ENCODE measurements at places on chromosomes 6 and 20.
A peak's percentile ranks its signal among the peaks of the same experiment; 100 is the strongest.

DNA sequence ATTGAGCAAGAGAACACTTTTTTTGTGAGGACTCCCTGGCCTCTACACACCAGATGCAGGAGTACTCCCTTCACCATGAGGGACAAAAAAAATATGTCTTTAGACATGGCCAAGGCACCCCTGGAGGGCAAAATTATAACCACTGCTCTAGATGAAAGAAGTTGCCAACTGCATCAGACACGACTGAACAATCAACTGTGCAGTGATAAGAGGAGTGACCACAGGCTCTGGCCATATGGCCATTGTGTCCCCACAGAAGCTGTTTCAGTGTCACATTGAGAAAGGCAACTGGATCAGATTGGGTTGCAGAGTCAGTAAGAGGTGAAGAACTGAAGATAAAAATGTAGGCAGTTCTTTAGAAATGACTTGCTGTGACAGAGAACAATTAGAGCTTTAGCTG lies 85.7 kb downstream of the C6orf118 start:
- no peak for ATAC-seq

- no peak for ATAC-seq
Measured at GRCh38 chr6:111713236-111713635, 107.6 kb upstream of the TRAF3IP2 start.

DNA sequence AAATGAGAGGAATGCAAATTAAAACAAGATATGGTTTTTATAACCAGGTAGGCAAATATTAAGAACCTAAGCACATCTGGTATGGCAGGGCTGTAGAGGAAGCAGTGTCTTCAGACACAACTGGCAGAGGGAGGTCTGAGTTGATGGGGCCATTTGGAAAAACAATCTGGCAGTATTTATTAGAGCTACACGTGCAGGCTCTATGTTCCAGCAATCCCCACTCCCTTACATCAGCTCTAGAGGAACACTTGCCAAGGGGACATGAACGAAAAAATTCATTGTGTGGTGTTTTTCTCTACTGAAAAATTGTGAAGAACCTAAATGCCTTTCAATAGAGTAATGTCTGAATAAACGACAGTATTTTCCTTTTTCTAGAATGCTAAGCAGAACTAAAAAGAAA lies 111.6 kb upstream of the EDN1 start:
- ATAC-seq = no peak

- ATAC-seq = no peak
Measured at GRCh38 chr20:35839904-35840303, 68.1 kb downstream of the PHF20 start.

DNA sequence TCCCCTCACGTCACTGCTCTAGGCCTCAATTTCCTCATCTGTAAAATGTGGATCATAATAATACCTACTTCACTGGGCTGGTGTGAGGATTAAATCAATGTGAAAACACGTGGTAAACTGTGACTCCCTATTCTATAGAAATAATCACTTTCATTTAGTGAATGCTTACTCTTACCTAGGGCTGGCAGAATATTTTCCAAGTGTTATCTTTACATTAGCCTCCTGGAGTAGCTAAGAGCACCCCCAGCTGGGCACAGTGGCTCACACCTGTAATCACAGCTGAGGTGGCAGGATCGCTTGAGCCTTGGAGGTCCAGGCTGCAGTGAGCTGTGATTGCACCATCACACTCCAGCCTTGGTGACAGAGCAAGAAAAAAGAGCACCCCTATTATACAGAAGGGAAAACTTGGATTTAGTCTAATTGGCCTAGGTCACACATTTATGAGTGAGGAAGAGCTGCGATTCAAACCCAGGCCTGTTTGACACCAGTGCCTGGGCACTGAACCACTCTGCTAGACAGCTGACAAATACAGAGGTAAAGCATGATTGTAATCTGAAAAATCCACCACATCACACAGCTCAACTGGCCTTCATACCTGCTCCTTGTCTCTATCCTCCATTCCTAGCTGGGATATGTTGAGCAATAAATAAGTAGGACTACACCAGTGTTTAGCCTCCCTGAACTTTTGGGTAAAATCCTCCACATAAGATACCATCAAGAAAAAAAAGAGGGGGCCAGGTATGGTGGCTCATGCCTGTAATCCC lies 1.4 kb upstream of the SNTA1 start:
- no peak for ATAC-seq

- ATAC-seq = no peak
Measured at GRCh38 chr6:169830876-169831275, 79.5 kb downstream of the ERMARD start.

- no peak for ATAC-seq
Measured at GRCh38 chr6:18329776-18330175, 57.4 kb upstream of the RNF144B start.

DNA sequence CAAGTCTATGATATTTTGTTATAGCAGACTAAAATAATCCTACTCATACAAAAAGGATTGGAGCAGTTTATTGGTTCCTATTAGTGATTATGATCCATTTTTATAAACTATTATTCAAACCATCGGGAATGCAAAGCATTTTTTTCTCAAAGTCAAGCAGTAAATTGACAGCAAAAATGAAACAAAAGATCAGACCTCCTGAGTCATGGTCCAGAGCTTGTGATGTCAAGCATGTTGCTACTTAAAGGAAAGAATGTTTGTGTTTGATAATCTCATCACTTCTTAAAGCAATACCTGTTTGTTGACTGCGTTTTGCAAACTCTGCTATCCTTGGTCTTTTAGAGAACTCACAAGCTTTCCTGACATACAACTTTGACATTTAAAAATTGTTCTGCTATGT lies 204.4 kb downstream of the SAMD5 start:
- no peak for ATAC-seq

- no peak for ATAC-seq
Measured at GRCh38 chr6:132643547-132643946, 15.4 kb downstream of the TAAR1 start.

GRCh38 chr20:33832103-33832804 lies 21.1 kb downstream of the CHMP4B start:
- no peak for ATAC-seq

DNA sequence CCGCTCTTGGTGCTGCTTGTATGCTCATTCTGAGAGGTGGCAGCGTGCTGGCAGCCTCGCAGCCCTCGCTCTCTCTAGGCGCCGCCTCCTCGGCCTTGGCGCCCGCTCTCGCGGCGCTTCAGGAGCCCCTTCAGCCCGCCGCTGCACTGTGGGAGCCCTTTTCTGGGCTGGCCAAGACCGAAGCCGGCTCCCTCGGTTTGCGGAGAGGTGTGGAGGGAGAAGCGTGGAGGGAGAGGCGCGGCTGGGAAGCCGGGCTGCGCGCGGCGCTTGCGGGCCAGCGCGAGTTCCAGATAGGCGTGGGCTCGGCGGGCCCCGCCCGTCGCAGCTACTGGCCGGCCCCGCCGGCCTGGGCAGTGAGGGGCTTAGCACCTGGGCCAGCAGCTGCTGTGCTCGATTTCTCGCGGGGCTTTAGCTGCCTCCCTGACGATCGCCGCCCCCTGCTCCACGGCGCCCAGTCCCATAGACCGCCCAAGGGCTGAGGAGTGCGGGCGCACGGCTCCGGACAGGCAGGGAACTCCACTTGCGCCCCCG lies 19.5 kb upstream of the FAM8A1 start:
- peak; percentile 89 for ATAC-seq

DNA sequence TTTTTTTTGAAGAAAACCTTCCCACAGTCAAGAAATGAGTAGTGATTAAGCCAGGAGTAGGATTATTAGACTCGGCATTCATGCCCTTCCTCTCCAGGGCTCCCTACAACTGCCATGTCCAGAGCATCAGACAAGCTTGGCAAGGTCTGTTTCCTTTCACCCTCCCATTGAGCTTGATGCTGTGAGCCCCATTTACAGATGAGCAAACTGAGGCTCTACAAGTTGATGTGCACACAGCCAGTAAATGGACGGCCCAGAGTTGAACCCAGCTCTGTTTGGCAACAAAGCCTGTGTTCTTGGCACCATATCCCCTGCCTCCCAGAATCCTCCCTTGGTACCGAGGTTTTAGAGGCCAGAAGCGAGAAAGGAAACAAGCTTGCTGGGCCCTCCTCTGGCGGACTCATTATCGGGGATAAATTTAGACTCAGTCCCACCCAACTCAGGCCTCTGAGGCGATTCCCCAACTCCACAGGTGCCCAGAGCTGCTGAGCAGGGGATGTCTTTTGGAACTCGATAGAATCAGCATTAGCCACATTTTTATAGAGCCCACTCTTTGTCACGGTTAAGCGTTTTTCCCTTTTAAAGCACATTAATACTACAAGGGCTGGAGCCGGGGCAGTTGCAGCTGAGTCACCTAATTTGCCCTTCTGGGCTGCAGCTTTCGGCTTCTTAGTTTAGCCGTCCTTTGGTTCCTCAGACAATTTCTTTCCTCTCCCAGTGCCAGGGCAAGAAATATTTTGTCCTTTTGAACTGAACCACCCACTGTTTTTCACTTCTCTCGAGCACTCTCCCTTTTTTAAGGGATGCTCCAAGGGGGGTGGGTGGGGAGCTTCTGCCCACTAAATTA lies 23.0 kb upstream of the NFATC2 start:
- ATAC-seq = no peak

- ATAC-seq = no peak
Measured at GRCh38 chr20:8720089-8720488, 348.8 kb upstream of the PLCB4 start.
